ENCODE measurements at places on chromosomes 5 and 9.

GRCh38 chr5:141485321-141486055 lies 658 bp downstream of the PCDHGC4 start:
- DNase-seq: no peak

- DNase-seq: no peak
Measured at GRCh38 chr9:34140853-34141252, 14.4 kb upstream of the DCAF12 start.

GRCh38 chr5:179269781-179270543 lies 75.3 kb downstream of the ADAMTS2 start:
- no peak for DNase-seq

- no peak for DNase-seq
Measured at GRCh38 chr9:15570769-15571168, 17.9 kb downstream of the CCDC171 start.

DNA sequence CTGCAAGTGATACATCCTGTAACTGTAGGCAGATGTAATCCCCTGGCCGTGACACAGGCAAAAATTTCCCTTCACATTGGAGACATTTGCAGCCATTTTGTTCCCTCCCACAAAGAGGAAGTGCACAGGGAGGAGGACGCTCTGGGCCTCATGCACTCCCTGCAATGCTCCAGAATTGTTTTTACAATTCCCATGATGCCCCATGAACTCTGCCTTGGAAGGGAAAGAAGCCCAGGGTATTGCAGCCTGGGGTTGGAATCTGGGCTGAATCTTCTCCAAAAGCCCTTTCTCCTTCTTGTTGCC lies 491.7 kb downstream of the CCDC171 start:
- DNase-seq: peak; percentile 83

- DNase-seq: peak; percentile 44
Measured at GRCh38 chr9:111621895-111622480, 9.1 kb upstream of the DNAJC25 start.

DNA sequence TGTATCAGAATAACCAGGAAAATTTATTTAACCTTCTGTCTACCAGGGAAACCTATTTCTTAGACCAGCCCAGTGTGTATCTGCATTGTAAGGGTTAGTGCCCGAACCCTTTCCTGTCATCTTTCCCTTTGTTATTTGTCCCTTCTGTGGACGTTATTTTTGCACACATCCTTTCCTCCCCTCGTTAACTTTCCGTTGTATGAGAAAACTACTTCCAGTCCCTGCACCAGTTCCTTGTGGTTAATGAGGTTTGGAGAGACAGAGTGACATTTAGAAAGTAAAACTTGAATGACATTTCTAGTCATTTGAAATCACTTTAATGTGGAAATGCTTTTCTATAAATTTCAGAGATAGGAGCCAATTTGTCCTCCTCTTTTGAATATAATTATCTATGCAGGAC lies 4.3 kb upstream of the IFNB1 start:
- no peak for DNase-seq

- DNase-seq: no peak
Measured at GRCh38 chr9:132144708-132145365, 17.0 kb upstream of the NTNG2 start.

GRCh38 chr9:75788006-75788634 lies 102.4 kb upstream of the PCSK5 start:
- DNase-seq: peak; percentile 50

DNA sequence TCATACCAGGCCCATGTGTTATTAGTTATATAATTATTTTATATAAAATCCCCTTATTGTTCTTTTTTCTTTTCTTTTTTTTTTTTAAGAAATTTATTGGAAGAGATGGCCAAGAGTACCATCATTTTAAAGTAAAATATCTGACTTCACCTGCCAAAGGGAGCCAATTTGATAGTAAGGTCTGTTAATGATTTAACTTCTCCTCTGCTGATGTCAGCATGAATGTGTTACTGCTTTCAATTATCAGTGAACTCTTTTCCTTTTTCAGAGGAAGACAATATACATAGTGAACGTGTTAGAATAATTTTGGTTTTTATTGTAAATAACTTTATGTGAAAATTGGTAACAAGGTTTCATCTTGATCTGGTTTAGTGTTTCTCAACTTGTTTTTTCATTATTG lies 409.6 kb downstream of the SH3GL2 start:
- DNase-seq: no peak

DNA sequence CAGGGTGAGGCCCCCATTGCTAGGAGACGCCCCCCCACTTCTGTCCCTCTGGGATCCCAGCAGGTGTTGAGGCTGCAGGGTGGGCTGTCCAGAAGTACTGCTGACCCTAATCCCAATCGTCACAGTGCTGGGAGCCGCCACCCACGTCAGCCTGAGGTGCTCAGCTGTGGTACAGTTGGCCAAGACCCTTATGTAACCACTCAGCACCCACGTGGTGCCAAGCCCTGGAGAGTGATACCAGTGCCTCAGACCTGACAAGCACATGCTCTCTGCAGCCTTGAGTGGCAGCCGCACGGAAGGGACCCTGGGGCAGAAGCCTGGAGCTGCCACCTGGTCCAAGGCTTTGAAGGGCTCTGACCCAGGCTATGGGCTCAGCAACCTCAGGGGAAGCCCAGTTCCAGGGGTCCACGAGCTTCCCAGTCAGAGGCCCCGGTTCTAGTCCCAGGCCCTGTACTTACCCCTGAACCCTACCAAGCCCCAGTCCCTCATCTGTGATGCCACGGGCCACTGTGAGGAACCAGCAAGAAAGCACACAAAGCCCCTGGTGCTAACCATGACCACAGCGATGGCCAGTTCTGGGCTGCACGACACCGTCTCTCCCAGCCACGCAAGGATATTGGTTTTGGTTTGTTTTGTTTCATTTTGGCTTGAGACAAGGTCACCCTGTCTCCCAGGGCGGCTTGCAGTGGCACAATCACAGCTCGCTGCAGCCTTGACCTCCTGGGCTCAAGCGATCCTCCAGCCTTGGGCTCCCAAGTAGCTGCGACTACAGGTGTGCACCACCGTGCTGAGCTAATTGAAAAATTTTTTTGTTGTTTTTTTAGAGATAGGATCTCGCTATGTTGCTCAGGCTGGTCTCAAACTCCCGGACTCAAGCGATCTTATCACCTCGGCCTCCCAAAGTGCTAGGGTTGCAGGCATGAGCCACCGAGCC lies 50.7 kb downstream of the DBH start:
- no peak for DNase-seq

DNA sequence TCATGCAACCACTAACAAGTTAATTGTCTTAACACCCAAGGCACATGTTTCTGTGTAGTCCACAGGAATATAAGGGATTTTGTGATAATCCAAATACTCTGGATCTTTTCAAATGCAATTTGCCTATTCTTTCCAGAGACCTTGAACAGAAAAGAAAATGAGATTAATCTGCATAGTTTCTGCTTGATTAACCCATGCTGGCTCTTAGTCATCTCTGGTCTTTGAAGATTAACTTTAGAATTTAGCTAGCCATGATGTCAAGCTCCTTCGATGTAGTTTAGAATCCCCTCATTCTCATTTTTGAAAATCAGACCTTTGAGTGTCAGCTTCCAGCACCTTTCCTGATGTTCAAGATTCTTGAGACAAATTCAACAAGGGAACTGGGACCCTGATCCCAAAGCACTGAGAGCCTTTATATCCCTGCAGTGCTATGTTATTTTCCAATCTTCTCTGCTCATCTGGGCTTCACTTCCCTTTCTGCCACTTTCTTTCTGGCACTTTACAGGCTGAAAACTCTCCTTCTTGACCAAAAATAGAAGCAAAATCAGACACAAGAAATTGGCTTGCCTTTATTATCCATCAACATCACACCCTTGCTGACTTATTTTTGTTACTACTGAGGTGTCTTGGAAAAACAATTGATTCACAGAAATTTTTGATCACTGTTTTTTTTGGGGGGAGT lies 155.5 kb downstream of the PALM2AKAP2 start:
- no peak for DNase-seq

- DNase-seq: peak; percentile 92
Measured at GRCh38 chr5:172443441-172444109, 10.8 kb downstream of the SH3PXD2B start.

DNA sequence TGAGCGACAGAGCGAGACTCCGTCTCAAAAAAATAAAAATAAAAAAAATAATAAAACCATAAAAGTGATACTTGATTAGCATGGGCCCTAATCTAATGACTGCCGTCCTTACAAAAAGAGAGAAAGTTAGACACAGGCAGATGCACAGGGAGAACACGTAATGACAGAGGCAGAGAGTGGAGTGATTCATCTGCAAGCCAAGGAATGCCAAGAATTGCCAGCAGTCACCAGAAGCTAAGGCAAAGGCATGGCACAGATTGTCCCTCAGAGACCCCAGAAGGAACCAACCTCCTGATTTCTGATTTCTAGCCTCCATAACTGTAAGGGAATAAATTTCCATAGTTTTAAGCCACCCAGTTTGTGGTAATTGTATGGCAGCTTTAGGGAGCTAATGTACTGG lies 79.6 kb upstream of the FREM1 start:
- DNase-seq: no peak

DNA sequence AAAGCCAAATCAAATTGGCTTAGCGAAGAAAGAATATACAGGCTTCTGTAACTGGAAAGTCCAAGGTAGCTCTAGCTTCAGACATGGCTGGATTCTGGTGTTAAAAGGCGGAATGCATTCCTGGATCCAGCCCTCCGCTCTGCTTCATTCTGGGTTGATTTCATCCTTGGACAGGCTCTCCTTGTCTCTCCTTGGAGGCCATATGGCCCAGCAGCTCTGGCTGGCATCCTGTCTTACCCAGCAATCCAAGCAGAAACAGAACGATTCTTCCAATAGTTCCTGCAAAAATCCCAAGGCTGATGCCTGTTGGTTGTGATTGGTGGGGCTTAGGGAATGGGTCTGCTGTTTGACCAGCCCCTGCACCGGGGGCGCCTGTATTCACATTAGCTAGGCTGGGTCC lies 37.0 kb upstream of the SAP30L start:
- no peak for DNase-seq

GRCh38 chr5:57666582-57666981 lies 184.0 kb upstream of the ACTBL2 start:
- DNase-seq: no peak

DNA sequence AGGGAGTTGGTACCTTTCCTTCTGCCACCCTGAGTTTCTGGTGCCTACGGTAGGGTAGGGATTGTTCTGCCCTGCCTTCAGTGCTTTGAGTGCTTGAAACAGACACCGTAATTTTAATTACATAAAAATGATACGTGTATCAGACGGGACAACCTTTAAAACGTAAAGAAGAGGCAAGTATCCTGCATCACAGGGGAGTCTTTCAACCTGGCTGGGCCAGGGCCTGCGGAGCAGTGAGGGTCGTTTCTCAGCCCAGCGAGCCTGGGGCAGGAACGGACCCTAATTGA lies 483 bp upstream of the DAB2IP start:
- no peak for DNase-seq

DNA sequence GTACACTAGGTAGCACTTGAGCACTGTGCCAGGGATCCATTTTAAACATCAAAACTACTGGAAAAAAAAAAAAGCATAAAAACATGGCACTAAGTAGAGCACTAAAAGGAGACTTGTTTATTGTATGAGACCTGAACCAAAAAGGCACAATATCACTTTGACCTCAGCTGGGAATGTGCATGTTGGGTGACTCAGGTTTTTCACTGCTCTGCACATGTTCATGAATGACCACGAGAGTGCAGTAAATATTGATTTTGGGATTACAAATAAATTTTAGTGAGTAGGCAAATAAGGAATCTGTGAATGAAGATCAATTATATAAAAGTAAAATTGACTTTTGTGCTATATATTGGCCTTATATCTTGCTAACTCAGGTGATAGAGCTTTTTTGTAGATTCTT lies 11.8 kb downstream of the RMI1 start:
- no peak for DNase-seq

DNA sequence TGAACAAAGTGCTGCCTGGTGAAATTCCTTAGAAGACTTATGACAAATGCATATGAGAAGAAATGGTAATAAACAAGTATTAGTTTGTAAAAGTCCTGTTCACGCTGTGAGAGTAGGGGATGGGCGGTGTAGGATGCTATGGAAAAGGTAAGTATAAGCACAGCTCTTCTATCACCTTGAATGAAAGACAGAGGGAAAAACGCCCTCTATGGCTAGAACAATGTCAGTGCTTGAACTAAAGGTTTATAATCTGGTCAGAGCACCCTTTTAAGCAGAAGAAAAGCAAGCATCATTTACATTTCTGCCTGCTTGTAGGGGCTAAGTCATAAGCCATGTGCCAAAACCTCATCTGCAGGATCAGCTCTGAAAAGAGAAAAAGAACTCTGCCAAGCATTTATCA lies 115.2 kb downstream of the LHFPL2 start:
- DNase-seq: no peak

Measured in fibroblast of upper back skin (primary cell).